Vagina (tissue), 2 donors: ENCODE measurements at places on chromosomes 6 and 20.

DNA sequence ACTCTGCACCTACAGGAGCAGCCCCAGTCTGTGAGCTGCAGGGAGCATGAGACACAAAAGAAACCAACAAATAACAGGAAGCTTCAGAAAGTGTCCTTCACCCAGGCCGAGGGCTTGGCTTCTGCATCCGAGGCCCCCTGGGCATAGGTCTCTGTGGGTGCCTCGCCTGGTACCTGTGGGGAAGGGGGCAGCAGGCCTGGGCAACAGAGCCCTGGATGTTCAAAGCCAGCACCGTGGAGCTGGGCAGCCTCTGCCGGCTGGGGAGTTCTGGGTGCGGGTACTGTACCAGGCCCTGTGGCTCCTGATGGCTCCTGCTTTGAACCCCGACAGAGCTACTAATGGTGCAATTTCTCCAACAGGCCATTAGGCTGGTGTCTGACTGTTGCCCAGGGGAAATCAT lies 55.7 kb downstream of the TMEM242 start:
- no peak overlapping the region for H3K4me3 ChIP-seq
- no peaks in the 10 kb centered on the region for H3K36me3 ChIP-seq
- H3K27ac ChIP-seq: no peak overlapping the region
- H3K27me3 ChIP-seq: no peaks in the 10 kb centered on the region

DNA sequence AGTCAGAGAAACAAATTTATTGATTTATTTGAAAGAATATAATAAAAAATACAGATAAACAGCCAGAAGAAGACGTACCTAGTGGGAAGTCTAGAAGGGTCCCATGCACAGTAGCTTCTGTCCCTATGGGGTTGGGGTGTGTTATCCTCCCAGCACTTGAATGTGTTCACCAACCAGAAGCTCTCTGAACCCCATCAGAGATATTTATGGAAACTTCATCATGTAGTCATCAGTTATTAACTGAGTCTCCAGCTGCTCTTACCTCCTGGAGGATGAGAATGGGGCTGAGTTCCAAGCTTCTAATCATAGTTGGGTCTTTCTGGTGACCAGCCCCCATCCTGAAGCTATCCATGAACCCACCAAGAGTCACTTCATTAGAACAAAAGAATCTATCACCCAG lies 15.4 kb upstream of the USP45 start:
- H3K36me3 ChIP-seq: no peaks in the 10 kb centered on the region
- no peak for DNase-seq
- H3K27ac ChIP-seq: no peak overlapping the region
- H3K27me3 ChIP-seq: no peaks in the 10 kb centered on the region
- no peak overlapping the region for H3K4me3 ChIP-seq

GRCh38 chr6:77264970-77265369 lies 198.3 kb downstream of the HTR1B start:
- DNase-seq: no peak
- no peaks in the 10 kb centered on the region for H3K36me3 ChIP-seq
- H3K4me3 ChIP-seq: no peak overlapping the region
- H3K27ac ChIP-seq: no peak overlapping the region

GRCh38 chr6:82534876-82535275 lies 171.3 kb downstream of the TPBG start:
- no peak for DNase-seq
- H3K4me3 ChIP-seq: no peak overlapping the region
- no peaks in the 10 kb centered on the region for H3K27me3 ChIP-seq
- H3K4me1 ChIP-seq: no peaks in the 10 kb centered on the region
- H3K36me3 ChIP-seq: no peaks in the 10 kb centered on the region

DNA sequence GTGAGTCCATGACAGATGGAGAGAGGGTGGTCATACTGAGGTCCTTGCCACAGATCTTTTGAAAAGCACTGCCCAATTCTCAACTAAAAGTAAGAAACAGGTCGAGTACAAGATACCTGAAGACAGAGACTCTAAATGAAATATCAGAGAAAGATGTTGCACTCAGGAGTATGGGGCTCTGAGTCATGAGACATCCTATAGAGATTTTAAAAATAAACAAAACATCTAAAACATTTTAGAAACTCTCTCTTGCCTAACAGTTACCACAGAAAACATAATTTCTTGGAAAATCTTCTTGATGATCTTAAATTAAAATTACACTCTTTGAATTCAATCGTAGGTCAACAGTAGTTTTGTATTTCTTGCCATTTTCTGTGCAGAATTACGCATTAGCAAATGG lies 348.9 kb upstream of the MARCKS start:
- H3K4me1 ChIP-seq: no peaks in the 10 kb centered on the region
- H3K36me3 ChIP-seq: no peaks in the 10 kb centered on the region
- H3K4me3 ChIP-seq: no peak overlapping the region
- H3K27ac ChIP-seq: no peak overlapping the region

GRCh38 chr20:48733296-48733790 lies 94.5 kb downstream of the PREX1 start:
- H3K27ac ChIP-seq: no peak overlapping the region
- no peak for DNase-seq
- no peaks in the 10 kb centered on the region for H3K36me3 ChIP-seq
- no peak overlapping the region for H3K4me3 ChIP-seq

DNA sequence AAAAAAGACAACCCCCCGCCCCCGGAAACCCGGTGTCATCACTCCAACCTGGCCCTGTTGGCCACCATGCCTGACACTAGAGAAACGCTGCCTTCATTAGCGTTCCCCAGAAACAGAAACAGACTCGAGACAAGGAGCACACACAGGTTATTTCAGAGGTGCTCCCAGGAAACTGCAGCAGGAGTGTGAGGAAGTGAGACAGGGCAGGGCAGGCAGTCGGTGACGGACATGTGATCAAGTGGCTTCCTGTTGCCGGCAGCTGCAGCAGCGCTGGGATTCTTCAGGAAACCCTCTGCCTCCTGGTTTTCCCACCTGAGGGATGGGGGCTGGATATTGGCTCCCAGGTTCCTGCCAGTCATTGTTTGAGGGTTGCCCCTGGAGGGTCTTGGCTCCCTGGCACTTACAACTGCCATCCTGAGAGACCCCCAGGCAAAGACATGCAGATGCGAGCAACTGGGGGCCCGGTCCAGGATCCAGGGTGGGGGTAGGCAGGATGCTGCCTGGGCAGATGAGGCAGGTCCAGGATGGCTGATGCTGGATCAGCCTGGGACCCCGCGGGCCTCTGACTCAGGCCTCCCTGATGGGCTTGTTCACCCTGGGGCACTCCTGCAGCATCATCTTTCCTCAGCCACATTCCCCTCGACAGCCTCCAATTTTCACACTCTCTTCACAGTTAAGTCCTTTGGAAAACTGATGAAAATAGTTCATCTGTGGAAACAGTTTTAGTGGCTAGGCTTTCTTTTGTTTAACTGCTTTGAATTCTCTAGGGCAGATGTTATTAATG lies 150.7 kb upstream of the SYNDIG1 start:
- no peaks in the 10 kb centered on the region for H3K27me3 ChIP-seq
- no peak overlapping the region for H3K27ac ChIP-seq
- DNase-seq: no peak
- H3K4me3 ChIP-seq: no peak overlapping the region

- no peak overlapping the region for H3K4me3 ChIP-seq
- H3K27ac ChIP-seq: no peak overlapping the region
- DNase-seq: no peak
- no peaks in the 10 kb centered on the region for H3K4me1 ChIP-seq
- H3K36me3 ChIP-seq: no peaks in the 10 kb centered on the region
These were observed 936.6 kb upstream of the MAP3K7 start for GRCh38 chr6:91523511-91523910.

GRCh38 chr6:154138793-154139192 lies 99.8 kb downstream of the OPRM1 start:
- no peak overlapping the region for H3K4me3 ChIP-seq
- no peak for DNase-seq
- H3K4me1 ChIP-seq: no peaks in the 10 kb centered on the region
- H3K27me3 ChIP-seq: no peaks in the 10 kb centered on the region
- H3K27ac ChIP-seq: no peak overlapping the region
- no peaks in the 10 kb centered on the region for H3K36me3 ChIP-seq

- H3K27me3 ChIP-seq: no peaks in the 10 kb centered on the region
- no peaks in the 10 kb centered on the region for H3K4me1 ChIP-seq
- no peaks in the 10 kb centered on the region for H3K36me3 ChIP-seq
- DNase-seq: no peak
- no peak overlapping the region for H3K27ac ChIP-seq
These were observed 143.6 kb upstream of the TMEM170B start for GRCh38 chr6:11393713-11394627.

- H3K36me3 ChIP-seq: no peaks in the 10 kb centered on the region
- no peaks in the 10 kb centered on the region for H3K27me3 ChIP-seq
- no peak for DNase-seq
These were observed 140.6 kb upstream of the SCGN start for GRCh38 chr6:25511376-25511775.

GRCh38 chr20:44370639-44371218 lies 15.2 kb downstream of the HNF4A start:
- H3K36me3 ChIP-seq: no peaks in the 10 kb centered on the region
- no peaks in the 10 kb centered on the region for H3K27me3 ChIP-seq
- no peak overlapping the region for H3K4me3 ChIP-seq
- H3K4me1 ChIP-seq: no peaks in the 10 kb centered on the region
- no peak overlapping the region for H3K27ac ChIP-seq

GRCh38 chr6:77548190-77548589 lies 84.9 kb upstream of the HTR1B start:
- H3K36me3 ChIP-seq: no peaks in the 10 kb centered on the region
- no peak overlapping the region for H3K27ac ChIP-seq
- no peak overlapping the region for H3K4me3 ChIP-seq

DNA sequence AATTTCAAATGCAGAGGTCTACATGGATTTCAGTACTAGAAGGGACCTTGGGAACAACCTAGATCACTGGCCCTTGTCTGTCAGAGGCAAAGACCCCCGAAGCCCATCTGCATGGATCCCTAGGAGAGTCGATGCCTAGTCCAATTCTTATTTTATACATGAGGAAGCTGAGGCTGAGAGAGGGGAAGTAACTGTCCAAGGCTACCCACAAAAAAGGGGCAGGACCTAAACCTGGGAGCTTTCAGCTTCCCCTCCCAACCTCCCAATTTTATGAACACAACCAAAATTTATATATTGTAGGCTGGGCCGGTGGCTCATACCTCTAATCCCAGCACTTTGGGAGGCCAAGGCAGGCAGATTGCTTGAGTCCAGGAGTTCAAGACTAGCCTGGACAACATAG lies 73.2 kb downstream of the TRERF1 start:
- H3K27ac ChIP-seq: no peak overlapping the region
- peaks cover 9% of the 10 kb centered on the region for H3K4me1 ChIP-seq
- no peak for DNase-seq
- H3K27me3 ChIP-seq: no peaks in the 10 kb centered on the region
- H3K4me3 ChIP-seq: no peak overlapping the region

GRCh38 chr20:17572034-17572638 lies 2.3 kb downstream of the DSTN start:
- DNase-seq: no peak
- H3K4me3 ChIP-seq: peak overlapping the region; percentile 96
- H3K36me3 ChIP-seq: no peaks in the 10 kb centered on the region
- H3K27me3 ChIP-seq: no peaks in the 10 kb centered on the region
- peak overlapping the region; percentile 99 for H3K27ac ChIP-seq

GRCh38 chr6:92962846-92963245 lies 456.5 kb downstream of the EPHA7 start:
- no peak for DNase-seq
- no peaks in the 10 kb centered on the region for H3K27me3 ChIP-seq
- no peaks in the 10 kb centered on the region for H3K4me1 ChIP-seq
- H3K4me3 ChIP-seq: no peak overlapping the region

DNA sequence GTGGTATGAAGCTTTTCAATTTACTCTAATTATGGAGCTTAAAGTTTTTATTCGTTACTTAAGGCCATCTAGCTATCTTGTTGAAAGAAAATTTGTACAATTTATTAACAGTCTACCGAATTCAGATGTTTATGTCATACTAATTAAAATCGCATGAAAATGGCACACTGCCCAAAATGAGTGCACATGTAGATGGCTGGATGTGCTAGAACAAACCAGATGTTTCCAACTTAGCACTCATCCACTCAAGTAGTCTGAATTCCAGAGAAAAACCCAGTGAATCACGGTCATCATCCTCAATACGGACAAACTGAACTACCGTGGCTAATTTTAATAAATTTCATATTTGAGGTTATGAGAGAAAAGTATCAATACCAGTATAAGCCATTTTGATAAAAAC lies 70.4 kb downstream of the COL12A1 start:
- peaks cover 25% of the 10 kb centered on the region for H3K36me3 ChIP-seq
- H3K4me3 ChIP-seq: no peak overlapping the region
- DNase-seq: no peak
- no peak overlapping the region for H3K27ac ChIP-seq
- H3K27me3 ChIP-seq: no peaks in the 10 kb centered on the region

DNA sequence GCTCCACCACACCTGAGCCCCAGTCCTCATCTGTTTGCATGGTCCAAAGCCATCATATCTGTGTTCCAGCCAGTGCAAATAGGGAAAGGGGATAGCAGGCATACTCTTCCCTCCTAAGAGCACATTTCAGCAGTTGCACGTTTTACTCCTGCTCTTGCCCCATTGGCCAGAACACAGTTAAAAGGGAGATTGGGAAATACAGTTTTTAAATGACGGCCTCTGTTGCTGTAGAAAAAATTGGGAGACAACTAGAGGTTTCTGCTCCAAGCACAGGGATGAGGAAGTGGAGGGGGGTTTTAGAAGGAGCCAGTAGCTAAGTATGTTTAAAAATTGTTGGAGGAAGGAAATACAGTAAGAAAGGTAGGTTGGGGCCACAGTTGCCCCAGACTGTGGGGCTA lies 14.6 kb upstream of the STK35 start:
- no peak overlapping the region for H3K4me3 ChIP-seq
- no peaks in the 10 kb centered on the region for H3K27me3 ChIP-seq
- H3K4me1 ChIP-seq: no peaks in the 10 kb centered on the region
- no peak for DNase-seq

- H3K27ac ChIP-seq: no peak overlapping the region
- no peaks in the 10 kb centered on the region for H3K36me3 ChIP-seq
- H3K4me1 ChIP-seq: peaks cover 8% of the 10 kb centered on the region
- H3K27me3 ChIP-seq: no peaks in the 10 kb centered on the region
- H3K4me3 ChIP-seq: no peak overlapping the region
These were observed 58.5 kb downstream of the GPR6 start for GRCh38 chr6:110036408-110037302.

DNA sequence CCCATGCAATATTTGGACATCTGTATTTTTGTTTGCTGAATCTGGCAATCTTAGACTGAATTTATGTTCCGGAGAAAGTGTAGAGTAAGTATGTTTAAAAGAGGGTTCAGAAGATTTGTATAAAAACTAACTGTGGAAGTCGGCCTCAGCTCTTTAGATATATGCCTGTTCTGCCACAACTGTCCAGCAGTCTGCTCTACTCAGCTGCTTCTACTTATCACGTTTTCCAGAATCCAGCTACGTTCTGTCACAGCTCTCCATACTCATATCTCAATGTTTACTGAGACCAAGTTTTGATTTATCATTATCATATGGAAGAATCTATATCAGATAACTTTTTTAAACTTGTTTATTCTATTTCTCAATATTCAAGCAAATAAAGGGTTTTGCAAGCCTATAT lies 721.3 kb downstream of the EYS start:
- no peak overlapping the region for H3K27ac ChIP-seq
- no peak for DNase-seq
- no peak overlapping the region for H3K4me3 ChIP-seq
- no peaks in the 10 kb centered on the region for H3K27me3 ChIP-seq
- no peaks in the 10 kb centered on the region for H3K4me1 ChIP-seq

GRCh38 chr20:47027042-47027441 lies 132.4 kb downstream of the EYA2 start:
- H3K27ac ChIP-seq: no peak overlapping the region
- H3K36me3 ChIP-seq: no peaks in the 10 kb centered on the region
- peaks cover 9% of the 10 kb centered on the region for H3K4me1 ChIP-seq
- H3K4me3 ChIP-seq: no peak overlapping the region
- H3K27me3 ChIP-seq: no peaks in the 10 kb centered on the region
